ENCODE measurements at places on chromosomes 12 and 14.

GRCh38 chr12:115872919-115873357 is 404.6 kb downstream of the MED13L start:
- no peak for DNase-seq

DNA sequence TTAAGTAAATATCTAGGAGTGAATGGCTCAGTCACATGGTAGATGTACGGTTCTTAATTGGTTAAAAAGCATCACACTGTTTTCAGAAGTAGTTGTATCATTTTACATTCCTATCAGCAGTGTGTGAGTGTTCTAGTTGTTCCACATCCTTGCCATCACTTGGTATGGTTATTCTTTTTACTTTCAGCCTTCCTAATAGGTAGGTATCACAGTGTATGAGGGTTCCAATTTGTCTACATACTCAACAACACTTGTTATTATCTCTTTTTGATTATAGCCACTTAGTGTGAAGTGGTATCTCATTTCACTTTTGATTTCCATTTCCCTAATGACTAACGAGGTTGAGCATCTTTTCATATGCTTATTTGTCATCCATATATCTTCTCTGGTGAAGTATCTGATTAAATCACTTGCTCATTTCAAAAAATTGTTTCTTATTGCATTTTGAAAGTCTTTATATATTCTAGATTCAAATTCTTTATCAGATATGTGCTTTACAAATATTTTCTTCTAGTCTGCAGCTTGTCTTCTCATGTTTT is 3.5 kb upstream of the SPRYD3 start:
- no peak for DNase-seq

- DNase-seq = no peak
These were observed 129.1 kb downstream of the SYT10 start for GRCh38 chr12:33310471-33310870.

- DNase-seq = no peak
These were observed 70.7 kb upstream of the SSTR1 start for GRCh38 chr14:38137005-38137404.

- no peak for DNase-seq
These were observed 54.7 kb downstream of the RPS6KA5 start for GRCh38 chr14:91005716-91006115.
